ENCODE measurements at places on chromosomes 7 and 10.

DNA sequence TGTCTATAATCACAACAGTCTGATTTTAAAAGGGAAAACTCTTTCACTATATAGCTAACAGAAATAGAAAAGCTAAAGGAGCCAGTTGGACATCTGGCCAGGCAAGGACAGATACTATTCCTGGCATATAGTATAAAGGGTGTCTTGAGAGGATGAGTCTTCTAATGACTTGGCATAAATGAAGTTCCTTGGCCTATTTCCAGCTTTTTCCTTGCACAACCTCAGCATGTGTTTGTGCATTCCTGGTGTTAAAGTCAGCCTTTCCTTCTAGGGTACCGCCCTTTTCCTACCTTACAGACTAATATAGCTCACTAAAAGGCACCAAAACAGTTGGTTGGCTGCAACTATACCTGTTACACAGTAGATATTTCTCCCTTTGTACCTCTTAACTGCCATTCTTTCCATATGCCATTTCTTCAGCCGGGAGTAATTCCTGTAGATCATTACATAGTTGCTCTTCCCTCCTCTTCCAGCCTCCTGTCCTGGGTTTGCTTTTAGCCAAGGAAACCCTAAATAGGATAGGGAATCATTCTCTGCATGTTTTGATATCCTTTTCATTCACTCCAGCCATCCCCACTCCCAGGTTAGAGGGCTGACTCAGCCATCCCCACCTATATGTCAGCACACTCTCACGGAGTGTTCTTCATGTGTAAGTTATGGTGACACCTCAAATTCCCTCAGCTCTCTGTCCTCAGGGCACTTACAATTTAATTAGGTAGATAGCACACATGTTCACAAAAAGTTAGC, 102.1 kb upstream of the MDFIC start:
- no peak overlapping the region for H3K27ac ChIP-seq
- no peaks in the 10 kb centered on the region for H3K27me3 ChIP-seq
- no peak for DNase-seq
- no peak overlapping the region for H3K4me3 ChIP-seq

DNA sequence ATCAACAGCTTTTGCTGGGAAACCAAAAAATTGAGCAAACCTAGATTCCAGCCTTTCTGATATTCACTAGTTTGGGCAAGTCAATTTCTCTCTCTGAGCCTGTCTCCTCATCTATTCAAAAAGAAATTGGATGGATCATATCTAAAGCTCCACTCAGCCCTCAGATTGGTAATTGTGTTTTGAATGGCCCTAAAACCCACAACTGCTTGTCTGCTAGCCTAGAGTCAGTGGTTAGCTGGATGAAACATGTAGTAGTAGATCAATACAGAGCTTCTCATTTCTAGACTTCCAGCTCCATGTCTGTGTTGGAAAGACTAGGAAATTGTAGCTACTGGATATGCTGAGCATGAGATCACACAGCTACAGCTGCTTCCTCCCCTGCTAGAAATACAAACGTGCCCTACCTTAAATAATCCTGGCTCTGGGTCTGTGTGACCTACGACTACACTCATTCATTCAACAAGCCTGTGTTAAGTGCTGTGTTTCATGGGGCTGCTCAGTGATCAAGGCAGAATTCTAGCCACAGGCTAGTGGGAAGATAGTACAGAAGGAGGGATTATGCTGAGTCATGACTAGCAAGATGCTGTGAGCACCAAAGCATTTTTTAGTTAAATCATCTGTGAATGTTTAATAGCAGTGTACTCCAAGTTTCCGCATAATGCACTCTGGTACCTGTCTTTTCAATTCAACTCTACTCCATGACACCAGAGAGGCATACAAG, 15.7 kb downstream of the DNTT start:
- no peaks in the 10 kb centered on the region for H3K36me3 ChIP-seq
- H3K4me3 ChIP-seq, result no peak overlapping the region
- no peaks in the 10 kb centered on the region for H3K27me3 ChIP-seq

- no peak overlapping the region for H3K4me3 ChIP-seq
- no peaks in the 10 kb centered on the region for H3K36me3 ChIP-seq
- H3K4me1 ChIP-seq, result no peaks in the 10 kb centered on the region
- DNase-seq, result no peak
These were observed 57.7 kb upstream of the PARD3 start for GRCh38 chr10:34872820-34873219.

- no peak overlapping the region for H3K27ac ChIP-seq
- H3K27me3 ChIP-seq, result no peaks in the 10 kb centered on the region
- H3K36me3 ChIP-seq, result no peaks in the 10 kb centered on the region
- DNase-seq, result no peak
These were observed 190.2 kb upstream of the HGF start for GRCh38 chr7:81960026-81960425.

- H3K4me1 ChIP-seq, result no peaks in the 10 kb centered on the region
- peak overlapping the region; percentile 55 for H3K27ac ChIP-seq
- peak overlapping the region; percentile 13 for H3K4me3 ChIP-seq
- H3K36me3 ChIP-seq, result no peaks in the 10 kb centered on the region
- no peak for DNase-seq
These were observed 66.6 kb downstream of the CAV1 start for GRCh38 chr7:116591202-116592040.

- H3K27ac ChIP-seq, result no peak overlapping the region
- DNase-seq, result no peak
- H3K4me1 ChIP-seq, result no peaks in the 10 kb centered on the region
- H3K27me3 ChIP-seq, result no peaks in the 10 kb centered on the region
- H3K36me3 ChIP-seq, result no peaks in the 10 kb centered on the region
These were observed 308.4 kb downstream of the ZNF248 start for GRCh38 chr10:37549054-37549453.

- H3K4me3 ChIP-seq, result no peak overlapping the region
- no peak for DNase-seq
- H3K27me3 ChIP-seq, result no peaks in the 10 kb centered on the region
These were observed 947.6 kb upstream of the POT1 start for GRCh38 chr7:125877246-125877645.

- H3K27ac ChIP-seq, result peak overlapping the region; percentile 9
- no peak overlapping the region for H3K4me3 ChIP-seq
- H3K4me1 ChIP-seq, result peaks cover 15% of the 10 kb centered on the region
- no peaks in the 10 kb centered on the region for H3K36me3 ChIP-seq
- no peaks in the 10 kb centered on the region for H3K27me3 ChIP-seq
- DNase-seq, result no peak
These were observed 79.4 kb downstream of the HYCC1 start for GRCh38 chr7:22934473-22935065.

- H3K4me1 ChIP-seq, result peaks cover 17% of the 10 kb centered on the region
- no peaks in the 10 kb centered on the region for H3K36me3 ChIP-seq
- H3K27me3 ChIP-seq, result no peaks in the 10 kb centered on the region
- DNase-seq, result no peak
- H3K4me3 ChIP-seq, result peak overlapping the region; percentile 51
These were observed 1.1 kb upstream of the DIP2C start for GRCh38 chr10:690372-691161.

DNA sequence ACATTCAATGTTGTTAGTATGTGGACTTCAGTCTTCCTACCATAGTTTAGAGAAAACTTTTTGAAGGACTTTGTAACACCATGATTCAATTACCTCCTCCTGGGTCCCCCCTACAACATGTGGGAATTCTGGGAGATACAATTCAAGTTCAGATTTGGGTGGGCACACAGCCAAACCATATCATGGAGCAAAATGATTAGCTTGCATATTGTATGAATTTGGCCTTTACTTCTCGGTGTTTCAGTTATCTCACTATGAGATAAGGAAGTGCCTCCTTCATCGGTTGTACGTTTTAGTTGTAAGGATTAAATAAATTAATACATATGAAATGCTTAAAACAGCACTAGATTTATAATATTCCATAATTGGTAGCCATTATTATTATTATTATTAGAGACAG, 428.7 kb downstream of the EXOC4 start:
- no peak overlapping the region for H3K27ac ChIP-seq
- H3K4me1 ChIP-seq, result no peaks in the 10 kb centered on the region
- no peaks in the 10 kb centered on the region for H3K27me3 ChIP-seq
- DNase-seq, result no peak

DNA sequence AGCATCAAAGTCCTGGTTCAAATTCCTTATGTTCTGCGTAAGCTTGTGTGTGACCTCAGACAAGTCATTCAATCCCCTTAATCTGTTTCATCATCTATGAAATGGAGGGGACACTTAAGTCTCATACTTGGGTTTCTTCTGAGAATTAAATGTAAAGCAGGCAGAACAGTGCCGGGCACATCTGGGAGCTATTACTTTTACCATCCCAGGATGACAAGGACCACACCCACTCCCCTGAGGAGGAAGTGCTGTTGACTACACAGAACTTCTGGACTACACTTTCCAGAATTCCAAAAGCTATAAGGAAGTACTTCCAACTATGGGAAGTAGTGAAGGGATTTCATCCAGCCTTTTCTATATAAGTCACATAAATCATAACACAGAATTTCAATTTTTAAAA, 294.9 kb downstream of the IPMK start:
- no peak overlapping the region for H3K4me3 ChIP-seq
- no peak for DNase-seq
- no peaks in the 10 kb centered on the region for H3K4me1 ChIP-seq
- no peak overlapping the region for H3K27ac ChIP-seq
- no peaks in the 10 kb centered on the region for H3K27me3 ChIP-seq

DNA sequence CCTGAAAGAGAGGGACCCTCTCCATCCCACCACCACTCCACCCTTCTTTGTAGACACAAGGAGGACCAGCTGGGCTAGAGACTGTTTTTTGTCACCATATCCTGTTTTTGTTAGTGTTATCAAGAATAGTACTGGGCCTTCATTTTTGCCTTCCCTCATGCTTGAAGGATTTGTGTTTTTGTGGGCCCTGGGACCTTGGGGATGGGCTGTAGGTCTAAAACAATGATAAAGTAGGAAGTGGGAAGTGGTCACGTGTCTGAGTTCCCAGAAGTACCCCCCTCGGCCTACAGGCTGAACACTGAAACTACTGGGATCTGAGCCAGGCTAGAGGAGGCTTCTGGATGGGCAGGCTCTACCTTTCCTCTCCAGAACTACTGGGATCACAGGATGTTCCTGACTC, 8.9 kb downstream of the AGFG2 start:
- no peak for DNase-seq
- H3K27ac ChIP-seq, result peak overlapping the region; percentile 85
- no peaks in the 10 kb centered on the region for H3K4me1 ChIP-seq
- H3K4me3 ChIP-seq, result no peak overlapping the region
- peaks cover 8% of the 10 kb centered on the region for H3K36me3 ChIP-seq
- no peaks in the 10 kb centered on the region for H3K27me3 ChIP-seq

DNA sequence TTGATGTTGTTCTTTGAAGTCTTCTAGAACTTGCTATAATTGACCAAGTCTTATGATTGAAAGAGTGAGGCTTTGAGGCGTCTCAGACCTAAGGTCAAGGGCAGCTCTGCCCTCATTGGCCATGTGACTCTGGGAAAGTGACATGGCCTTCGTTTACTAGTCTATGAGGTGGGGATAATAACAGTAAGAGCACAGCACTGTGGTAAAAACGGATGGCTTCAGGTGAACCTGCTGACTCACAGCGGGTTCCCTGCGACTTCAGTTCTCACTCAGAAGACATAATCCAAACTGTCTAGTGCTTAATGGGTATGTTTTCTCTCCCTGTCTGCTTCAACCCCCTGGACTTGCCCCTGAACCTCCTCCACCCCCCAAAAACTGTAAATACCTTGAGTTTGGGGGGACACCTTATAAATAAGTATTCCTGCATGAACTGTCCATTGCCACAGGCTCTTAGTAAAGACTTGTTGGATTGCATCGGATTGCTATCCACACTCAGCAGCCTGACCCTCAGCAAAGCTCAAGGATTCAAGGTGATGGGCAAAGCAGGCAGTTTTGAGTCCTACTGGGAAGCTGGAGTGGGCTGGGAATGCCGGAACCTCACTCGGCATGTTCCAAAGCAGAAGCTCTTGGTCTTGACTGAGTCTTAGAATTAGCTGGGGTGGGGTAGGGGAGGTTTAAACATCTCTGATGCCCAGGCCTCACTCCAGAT, 304.6 kb downstream of the KLF6 start:
- no peak for DNase-seq
- no peaks in the 10 kb centered on the region for H3K27me3 ChIP-seq
- peaks cover 32% of the 10 kb centered on the region for H3K4me1 ChIP-seq
- H3K36me3 ChIP-seq, result no peaks in the 10 kb centered on the region

DNA sequence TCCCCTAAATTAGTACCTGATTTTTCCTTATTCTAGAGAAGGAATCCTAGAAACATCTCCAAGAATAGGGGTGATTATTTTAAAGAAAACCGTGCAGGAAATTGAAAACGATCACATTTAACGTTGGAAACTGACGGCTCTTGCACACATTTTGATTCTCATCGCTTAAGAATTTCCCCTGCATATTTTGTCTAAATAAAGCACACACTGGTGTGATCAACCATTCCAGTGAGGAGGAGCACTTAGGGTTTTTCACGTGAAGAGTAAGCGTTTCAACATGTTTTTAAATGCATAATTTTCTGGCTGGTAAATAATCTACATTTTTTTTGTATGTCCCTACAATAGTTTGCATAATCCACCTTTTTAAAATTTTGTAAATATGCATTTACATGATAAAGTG, 229.7 kb upstream of the PFKP start:
- H3K36me3 ChIP-seq, result no peaks in the 10 kb centered on the region
- no peak overlapping the region for H3K27ac ChIP-seq
- DNase-seq, result no peak

DNA sequence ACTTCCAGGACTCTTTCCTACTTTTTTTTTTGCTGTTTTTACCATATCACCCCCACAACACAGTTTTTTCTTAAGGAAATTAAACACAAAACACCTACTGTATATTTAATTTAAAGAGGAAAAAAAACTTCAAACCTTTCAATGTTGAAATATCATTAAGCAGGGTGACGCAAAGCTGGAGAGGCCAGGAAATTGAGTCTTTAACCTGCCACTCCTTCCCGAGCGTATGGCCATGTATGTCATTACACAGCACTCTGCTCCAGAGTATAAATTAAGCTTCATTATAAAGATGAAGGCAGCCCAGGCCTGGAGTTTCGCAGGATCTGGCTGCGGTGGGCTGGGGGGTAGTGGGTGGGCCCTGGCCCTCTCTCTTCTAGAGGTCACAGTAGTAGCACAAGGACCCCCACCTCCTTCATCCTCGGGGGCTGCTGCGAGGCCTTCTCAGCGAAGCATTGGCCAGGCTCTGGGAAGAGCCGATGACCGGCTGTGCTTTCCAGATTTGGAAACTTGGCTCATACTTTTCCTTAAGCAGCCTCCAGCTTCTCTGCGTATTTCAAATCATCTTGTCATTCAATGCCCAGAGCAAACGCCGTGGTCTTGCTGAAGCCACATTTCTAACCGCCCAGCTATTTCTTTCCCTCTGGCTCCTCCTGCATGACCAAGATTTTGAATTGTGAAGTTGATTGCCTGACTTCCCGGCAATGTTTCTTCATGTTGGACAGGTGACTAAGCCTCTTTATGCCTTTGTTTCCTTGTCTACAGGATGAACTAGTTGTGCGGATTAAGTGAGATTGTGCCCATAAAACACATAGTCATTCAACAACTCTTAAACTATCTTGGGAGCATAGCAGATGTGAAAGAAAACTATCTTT, 765.1 kb downstream of the SUGCT start:
- H3K27me3 ChIP-seq, result no peaks in the 10 kb centered on the region
- no peaks in the 10 kb centered on the region for H3K36me3 ChIP-seq
- H3K27ac ChIP-seq, result no peak overlapping the region
- no peak for DNase-seq

- H3K36me3 ChIP-seq, result no peaks in the 10 kb centered on the region
- no peak for DNase-seq
- no peaks in the 10 kb centered on the region for H3K27me3 ChIP-seq
- peak overlapping the region; percentile 92 for H3K27ac ChIP-seq
- H3K4me3 ChIP-seq, result peak overlapping the region; percentile 86
- peaks cover 30% of the 10 kb centered on the region for H3K4me1 ChIP-seq
These were observed 411 bp downstream of the AUTS2 start for GRCh38 chr7:69598487-69599285.

- no peaks in the 10 kb centered on the region for H3K4me1 ChIP-seq
- H3K27me3 ChIP-seq, result no peaks in the 10 kb centered on the region
- no peaks in the 10 kb centered on the region for H3K36me3 ChIP-seq
- no peak overlapping the region for H3K4me3 ChIP-seq
- H3K27ac ChIP-seq, result no peak overlapping the region
These were observed 46.3 kb upstream of the SDK1 start for GRCh38 chr7:3254718-3255117.

Measured in right atrium auricular region (tissue), 2 donors.